H4 (cell line): ENCODE measurements at places on chromosomes 5 and 9.

DNA sequence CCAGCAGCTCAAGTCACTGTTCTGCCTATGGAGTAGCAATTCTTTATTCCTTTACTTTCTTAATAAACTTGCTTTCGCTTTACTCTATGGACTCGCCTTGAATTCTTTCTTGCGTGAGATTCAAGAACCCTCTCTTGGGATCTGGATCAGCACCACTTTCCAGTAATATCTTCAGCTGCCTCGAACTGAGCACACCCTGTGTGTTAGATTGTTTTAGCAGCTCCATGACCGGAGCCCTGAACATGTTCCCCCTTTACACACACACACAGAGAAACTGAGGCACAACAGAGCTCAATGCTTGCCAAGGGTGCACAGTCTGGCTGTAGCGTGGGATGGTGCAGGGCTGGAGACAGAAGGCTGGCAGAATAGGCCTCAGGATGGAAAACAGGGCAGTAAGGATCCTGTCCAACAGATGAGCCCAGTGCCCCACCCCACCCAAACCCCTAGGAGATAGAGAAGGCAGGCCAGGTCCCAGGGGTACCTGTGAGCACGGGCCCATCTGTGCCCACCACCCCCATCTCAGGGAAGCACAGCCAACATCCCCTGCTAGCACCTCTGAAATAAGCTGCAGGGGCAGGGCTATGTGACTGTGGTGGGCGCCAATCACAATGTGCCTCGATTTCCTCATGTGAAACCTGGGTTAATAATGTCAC is 27.9 kb downstream of the BICD2 start:
- DNase-seq: no peak

DNA sequence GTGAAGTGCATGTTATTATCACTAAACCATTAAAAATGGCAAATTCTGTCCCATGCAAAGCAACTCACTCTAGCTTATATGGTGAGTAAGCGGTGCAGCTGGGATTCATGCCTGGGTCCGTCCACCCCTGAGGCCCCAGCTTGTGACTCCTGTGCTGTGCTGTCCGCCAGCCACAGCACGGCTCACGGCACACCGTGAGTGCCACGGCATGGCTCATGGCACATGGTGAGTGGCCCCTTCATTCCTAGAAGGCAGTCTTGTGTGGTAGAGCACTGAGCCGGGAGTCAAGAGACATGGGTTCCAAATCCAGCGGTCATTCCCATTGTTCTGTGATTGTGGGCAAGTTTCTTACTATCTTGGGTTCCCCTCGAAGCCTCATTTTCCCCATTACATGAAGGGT is 18.8 kb downstream of the RGS3 start:
- no peak for DNase-seq

GRCh38 chr5:143946837-143947236 is 134.9 kb downstream of the HMHB1 start:
- DNase-seq: no peak

- no peak for DNase-seq
Measured at GRCh38 chr5:155040984-155041653, 27.6 kb downstream of the KIF4B start.

GRCh38 chr5:140801494-140801841 is 611 bp downstream of the PCDHA3 start:
- DNase-seq: peak; percentile 51

DNA sequence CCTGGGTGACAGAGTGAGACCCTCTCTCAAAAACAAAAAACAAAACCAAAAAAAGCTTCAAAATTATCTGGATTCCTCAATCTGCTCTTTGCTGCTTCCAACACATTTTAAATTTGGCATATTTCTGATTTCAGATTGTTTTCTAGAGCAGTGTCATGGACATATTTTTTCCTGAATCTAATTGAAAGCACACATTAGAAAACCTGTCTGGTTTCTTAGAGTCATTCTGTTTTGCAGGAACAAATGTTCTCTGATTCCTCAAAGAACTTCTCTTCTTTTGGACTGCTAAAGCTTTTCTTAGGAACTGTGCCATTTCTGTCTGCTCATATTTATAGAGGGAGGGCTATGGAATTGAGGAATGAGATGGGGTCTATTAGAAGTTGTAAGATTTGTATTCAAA is 81.6 kb downstream of the RAI14 start:
- DNase-seq: no peak

GRCh38 chr9:3989915-3990314 is 310.0 kb downstream of the GLIS3 start:
- DNase-seq: no peak

- DNase-seq: peak; percentile 81
Measured at GRCh38 chr5:137075163-137075970, 423.8 kb downstream of the SPOCK1 start.

DNA sequence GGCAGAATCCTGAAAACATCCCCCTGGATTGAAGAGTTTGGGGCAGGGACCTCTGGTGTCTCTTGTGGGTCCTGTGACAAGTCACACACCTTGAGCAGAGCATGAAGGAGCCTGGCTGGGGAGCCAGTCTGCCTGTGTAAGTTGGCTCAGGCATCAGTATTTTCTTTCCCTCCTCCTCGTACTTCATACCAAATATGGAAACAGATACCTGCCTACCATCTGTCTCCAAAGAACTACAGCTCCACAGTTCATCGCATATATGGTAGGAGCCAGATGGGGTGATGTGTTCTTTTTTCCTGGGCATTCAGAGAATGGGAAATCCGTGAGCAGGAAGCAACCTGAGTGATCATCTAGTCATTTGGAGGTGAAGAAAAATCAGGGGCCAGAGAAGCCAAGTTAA is 177.3 kb upstream of the RAD23B start:
- DNase-seq: no peak

- peak; percentile 52 for DNase-seq
Measured at GRCh38 chr5:40235471-40236400, 444.0 kb upstream of the PTGER4 start.

GRCh38 chr9:101764472-101764871 is 26.0 kb upstream of the GRIN3A start:
- no peak for DNase-seq

GRCh38 chr5:132011622-132012343 is at the start of gene ACSL6:
Gene ACSL6, minus strand, starts transcription at chr5:132011658. Its CDS starts 105 bp downstream, at chr5:132011553.
- no peak for DNase-seq

- DNase-seq: no peak
Measured at GRCh38 chr9:2872931-2873323, 29.0 kb upstream of the PUM3 start.

DNA sequence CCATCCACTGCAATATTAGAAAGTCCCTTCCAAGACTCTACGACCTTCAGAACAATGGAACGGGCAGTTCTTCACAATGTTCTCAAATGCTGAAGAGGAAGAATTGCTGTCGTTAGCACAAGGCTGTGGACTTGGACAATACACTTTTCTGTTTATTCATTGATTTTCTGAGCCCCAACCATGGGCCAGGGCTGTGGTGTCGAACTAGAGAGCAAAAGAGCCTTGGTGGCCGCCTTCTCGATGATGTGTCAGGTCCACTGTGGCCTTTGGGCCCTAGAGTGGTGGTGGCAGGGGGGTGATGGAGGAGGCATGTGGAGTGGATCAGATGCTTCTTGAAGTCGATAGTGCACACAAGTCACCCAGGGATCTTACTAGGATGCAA is 18.5 kb upstream of the KIF12 start:
- DNase-seq: no peak

DNA sequence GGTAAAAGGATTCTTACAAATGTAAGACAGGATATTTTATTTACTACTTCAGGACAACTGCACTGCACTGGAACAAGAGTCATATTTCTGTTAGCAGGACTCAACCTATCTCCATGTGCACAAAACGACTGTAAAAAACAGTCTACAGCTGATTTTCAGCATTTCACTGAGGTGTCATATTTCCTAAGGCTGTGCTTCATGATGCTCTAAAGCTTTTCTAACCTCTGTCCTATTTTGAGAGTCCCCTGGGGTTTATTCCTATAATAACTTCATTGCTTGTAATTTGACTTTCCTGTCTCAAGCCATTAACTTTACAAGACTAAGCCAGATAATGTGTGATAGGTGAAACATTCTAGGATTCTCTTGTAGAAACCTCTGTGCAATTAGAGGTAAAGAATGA is 472.3 kb downstream of the HINT1 start:
- DNase-seq: no peak

- peak; percentile 94 for DNase-seq
Measured at GRCh38 chr9:98248737-98249474, 6.5 kb downstream of the TBC1D2 start.

DNA sequence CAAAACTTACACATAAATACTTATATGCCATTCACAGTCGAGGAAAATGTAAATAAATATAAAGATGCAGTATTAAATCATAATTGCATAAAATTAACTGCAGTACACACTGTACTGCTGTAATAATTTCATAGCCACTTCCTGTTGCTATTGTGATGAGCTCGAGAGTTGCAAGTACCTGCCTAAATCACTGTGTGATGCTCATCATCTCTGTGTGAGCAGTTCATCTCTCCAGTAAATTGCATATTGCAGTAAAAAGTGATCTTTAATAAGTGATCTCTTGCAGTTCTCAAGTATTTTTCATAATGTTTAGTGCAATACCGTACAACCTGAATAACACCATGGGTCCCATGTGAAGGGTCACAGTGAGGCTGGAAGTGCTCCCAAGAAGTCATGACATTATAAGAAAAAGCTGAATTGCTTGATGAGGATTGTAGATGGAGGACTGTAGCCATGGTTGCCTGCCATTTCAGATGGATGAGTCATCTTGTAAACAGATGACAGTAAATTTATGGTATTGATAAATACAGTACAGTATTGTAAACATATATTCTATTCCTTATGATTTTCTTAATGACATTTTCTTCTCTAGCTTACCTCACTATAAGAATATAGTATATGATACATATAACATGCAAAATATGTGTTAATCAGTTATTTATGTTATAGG is 34.9 kb downstream of the SYK start:
- no peak for DNase-seq

GRCh38 chr9:105912863-105913516 is 218.6 kb downstream of the TMEM38B start:
- DNase-seq: no peak

DNA sequence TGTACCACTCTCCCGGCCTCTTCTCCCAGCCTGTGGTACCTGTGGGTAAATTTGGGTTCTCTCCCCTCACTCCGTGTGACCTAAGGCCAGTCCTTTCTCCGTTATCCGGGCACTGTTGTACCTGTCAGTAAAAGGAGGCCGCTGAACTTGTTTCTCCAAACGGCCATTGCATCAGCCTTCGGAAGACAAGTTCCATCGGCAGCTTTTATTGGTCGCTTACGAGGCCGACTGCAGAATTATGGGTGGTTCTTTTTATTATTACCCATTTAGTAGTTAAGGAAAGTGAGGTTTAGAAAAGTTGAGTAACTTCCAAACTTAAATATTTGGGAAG is 558 bp downstream of the GRPEL2 start:
- DNase-seq: no peak

DNA sequence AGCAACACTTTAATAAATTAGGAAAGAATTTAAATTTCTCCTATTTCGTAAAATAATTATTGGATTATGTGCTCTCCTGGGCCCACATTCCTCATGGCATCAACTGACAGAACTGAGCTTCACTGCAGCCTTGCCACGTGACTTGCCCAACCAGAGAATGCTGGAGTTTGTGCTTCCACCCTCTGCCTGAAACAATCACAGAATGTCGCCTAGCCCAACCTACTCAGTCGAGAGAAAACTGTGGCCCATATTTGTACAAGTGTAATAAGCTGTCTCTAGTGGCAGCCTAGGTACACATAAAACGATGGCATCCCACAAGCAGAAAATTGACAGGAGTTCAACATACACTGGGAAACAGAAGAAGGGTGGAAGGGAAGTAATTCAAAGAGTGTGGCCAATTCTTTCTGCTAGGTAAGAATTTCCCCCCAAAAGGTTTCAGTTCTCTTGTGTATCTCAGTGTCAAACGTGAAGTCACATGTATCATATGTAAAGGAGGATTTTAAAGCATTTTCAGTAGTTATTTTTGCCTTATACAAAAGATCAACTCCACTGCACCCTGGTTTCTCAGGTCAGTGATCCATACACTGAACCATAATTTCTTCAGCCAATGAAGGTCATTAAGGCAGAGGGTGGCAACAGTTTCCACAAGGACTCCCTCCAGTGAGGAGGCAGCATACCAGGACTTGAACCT is 41.7 kb downstream of the ZNF608 start:
- DNase-seq: no peak

- DNase-seq: no peak
Measured at GRCh38 chr5:1728846-1729245, 70.8 kb downstream of the MRPL36 start.

GRCh38 chr9:98804083-98804482 is 3.4 kb upstream of the GALNT12 start:
- no peak for DNase-seq

- peak; percentile 66 for DNase-seq
Measured at GRCh38 chr9:127199001-127199791, 65.4 kb upstream of the GARNL3 start.

DNA sequence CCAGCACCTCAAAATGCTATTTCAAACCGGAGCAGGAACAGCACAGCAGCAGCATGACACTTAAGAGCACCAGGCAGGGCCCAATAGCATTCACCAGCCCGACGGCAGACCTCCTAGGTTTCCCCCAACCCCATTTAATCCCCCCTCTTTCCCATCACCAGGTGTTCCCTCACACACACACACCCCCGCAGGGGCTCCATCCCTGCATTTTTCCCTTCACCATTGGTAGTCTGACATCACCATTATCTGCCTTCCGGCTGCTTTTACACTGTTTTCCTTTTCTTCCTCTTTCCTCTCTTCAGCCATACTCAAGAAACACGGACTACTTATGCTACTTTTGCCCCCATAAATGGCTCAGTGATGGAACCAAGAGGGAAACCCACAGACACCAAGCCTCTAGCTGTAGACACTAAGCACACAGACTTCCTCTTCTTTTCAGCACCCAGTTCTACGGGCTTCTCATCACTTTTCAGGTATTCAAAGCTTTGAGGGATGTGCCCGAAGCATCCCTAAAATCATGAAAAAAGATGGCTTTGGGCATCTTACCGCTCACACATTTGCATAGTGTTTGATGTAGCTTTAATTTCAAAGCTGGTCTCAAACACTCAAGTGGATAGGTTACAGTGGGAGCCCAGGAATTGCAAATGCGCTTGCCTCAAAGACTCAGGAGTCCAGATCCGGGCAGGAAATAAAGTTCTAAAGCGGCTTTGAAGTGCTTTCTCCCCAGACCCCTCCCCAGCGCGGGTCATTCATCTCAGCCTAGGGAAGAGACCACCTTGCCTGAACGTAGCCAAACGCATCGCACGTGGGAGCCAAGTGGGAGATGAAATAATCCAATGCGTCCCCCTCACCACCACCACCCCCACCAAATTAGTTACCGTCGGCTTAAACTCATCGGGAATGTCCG is 141.5 kb downstream of the TSSK1B start:
- no peak for DNase-seq

DNA sequence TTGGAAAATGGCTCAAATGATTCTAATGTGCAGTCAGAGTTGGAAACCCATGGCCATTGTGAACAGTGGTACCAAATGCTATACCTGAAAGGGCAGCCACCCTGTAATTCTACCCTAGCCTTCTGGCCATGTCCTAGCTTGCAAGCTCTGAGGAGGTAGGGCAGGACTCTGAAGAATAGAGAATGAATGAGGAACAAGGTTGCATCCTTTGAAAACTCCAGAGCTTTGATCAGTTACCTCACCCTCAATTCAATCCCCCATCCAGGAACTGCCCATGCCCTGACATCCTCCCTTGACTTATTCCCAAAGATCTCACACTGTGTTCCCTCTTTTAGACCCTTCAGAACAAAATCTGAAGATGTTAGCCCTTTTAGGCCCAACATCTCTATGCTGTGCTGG is 17.8 kb upstream of the ERMP1 start:
- DNase-seq: no peak

- DNase-seq: peak; percentile 30
Measured at GRCh38 chr5:96936431-96937320, 796 bp downstream of the LNPEP start.
